CD8-positive, alpha-beta memory T cell (primary cell): ENCODE measurements at places on chromosomes 16 and 17.

GRCh38 chr17:32628271-32629044 is 141.7 kb downstream of the CDK5R1 start:
- DNase-seq, result no peak

DNA sequence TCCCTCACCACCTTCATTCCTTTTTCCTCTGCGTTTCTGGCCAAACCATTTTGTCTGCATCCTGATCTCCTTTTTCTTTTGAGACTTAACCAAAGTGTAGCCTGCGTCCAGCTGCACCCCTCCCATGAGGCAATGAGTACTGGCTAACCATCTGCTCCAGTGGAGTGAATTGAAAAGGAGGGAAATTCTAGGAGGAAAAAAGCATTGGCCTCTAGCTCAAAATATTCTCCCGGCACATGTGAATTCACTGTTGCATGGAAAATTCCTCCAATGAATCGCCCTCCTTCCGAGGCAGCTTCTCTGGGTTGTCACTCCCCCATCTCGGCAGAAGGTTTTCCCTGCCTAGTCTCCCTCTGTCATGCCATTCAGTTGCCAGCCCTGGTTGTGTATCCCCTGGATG is 5.6 kb downstream of the RAP1GAP2 start:
- no peak for DNase-seq

DNA sequence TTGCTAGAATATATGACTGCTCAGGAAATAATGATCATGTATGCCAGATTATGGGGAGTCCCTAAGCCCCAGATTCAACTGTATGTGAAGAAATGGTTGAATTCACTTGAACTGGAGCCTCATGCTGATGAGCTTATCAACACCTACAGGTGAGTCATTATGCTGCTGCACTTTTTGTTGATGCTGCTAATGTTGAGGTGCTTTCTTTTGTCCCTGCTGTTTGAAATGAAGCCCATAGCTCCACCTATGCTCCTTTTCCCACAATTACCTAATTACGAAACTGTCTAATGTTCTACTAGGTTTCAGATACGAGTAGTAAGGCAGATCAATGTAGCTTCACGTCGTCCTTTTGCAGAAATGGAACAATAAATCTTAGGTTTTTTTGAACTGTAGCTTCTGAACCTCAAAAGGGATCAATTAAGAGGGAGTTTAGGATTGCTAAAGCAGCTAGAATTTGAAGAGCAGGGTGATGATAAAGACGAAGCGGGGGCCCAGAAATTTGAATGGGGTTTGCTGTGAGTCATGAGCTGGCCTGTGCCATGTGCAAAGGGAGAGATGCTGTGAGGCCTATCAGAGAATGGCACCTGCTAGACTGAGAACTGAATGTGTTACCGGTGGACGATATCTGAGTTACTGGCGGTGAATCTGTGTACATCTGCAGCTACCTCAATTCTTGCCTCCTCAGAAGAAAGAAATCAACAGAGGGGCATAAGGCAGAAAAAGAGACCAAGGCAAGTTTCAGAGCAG is 6.1 kb upstream of the UQCRC2 start:
- no peak for DNase-seq

- DNase-seq, result no peak
Observed at GRCh38 chr17:78120537-78120936, 8.0 kb downstream of the TMC6 start.

GRCh38 chr17:49748791-49749190 is 15.1 kb downstream of the FAM117A start:
- DNase-seq, result peak; percentile 80
